CD4-positive, alpha-beta memory T cell (primary cell): ENCODE measurements at places on chromosomes 5 and 9. TPM values are rescaled to one million over a fixed set of nuclear protein-coding genes. Genes with fewer than 3 reads are reported as not detected.

AKNA gene
- total RNA-seq: 374 TPM

DNA sequence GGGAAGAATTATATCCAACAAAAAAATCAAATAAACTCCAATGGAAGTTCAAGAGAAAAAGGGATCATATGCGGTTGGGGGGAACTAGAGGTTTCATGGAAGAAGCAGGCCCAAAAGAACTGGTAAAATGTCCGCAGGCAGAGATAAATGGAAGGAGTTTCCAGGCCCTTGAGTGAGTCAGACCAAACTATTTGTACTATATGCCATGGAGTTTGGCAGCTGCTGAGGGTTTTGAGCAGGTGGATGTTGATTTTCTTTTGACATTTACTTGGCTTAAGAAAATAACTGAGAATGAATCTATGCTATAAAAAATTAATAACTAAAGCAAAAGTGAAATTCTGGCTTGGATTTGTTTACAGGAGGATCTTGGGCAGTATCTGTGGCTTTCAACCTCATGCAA, 33.7 kb downstream of the MINAR2 start:
- H3K4me1 ChIP-seq: no peaks in the 10 kb centered on the region
- DNase-seq: no peak
- H3K36me3 ChIP-seq: no peaks in the 10 kb centered on the region
- H3K27me3 ChIP-seq: no peaks in the 10 kb centered on the region

DNA sequence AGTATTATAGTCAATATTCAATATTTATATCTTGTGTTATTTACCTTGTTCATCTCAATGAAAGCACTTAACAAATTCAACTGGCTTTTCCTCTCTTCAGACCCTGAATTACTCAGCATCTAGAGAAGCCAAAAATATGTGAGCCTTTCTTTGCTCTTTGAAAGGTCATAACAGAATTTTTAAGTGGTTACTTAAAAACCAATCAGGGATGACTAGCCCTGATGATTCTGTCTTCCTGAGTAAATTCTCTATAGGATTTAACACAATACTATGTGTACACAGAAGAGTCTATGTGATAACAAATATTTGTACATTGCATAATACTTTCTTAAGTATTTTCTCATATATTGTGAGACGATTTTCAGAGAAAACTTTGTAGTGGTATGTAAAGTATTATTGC, 546.3 kb downstream of the MAT2B start:
- no peak overlapping the region for H3K27ac ChIP-seq
- no peak for DNase-seq
- no peaks in the 10 kb centered on the region for H3K27me3 ChIP-seq
- no peaks in the 10 kb centered on the region for H3K36me3 ChIP-seq
- H3K4me1 ChIP-seq: no peaks in the 10 kb centered on the region

DNA sequence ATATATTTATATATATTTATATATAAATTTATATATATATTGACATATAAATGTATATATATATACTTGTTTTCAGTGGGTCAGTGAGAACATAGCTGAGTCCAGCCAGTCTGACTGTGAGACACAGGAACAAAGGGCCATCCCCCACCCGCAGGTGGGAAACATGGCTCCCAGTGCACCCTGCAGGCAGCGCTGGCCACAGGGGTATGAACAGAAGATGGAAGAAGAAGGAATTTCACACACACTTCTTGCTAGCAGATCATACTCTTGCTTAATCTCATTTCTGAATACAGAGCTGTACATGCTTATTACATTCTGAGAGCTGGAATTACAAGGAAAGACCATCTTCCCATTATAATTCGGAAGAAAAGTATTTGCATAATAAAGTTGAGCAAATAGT, 595.4 kb downstream of the IRX1 start:
- H3K36me3 ChIP-seq: no peaks in the 10 kb centered on the region
- no peaks in the 10 kb centered on the region for H3K4me1 ChIP-seq
- H3K27me3 ChIP-seq: no peaks in the 10 kb centered on the region
- H3K4me3 ChIP-seq: no peak overlapping the region
- H3K27ac ChIP-seq: no peak overlapping the region

DNA sequence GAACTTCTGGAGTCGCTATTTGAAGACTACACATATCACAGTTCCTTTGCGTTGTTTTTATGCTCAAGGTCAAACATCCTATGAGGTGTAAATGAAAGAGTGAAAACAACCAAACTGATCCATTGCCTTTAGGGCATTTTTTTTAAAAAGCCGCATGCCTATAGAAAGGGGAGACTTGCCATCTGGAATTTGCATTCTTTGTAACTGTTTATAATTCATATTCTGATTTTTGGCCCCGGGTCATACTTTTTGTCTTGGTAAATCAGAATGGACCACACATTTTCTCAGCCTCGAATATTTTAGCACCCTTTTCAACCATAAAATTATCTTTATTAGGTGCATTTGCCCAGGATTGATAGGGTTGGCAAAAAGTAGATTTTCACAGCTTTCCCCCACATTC, 188.0 kb downstream of the GOLPH3 start:
- H3K4me3 ChIP-seq: no peak overlapping the region
- no peaks in the 10 kb centered on the region for H3K36me3 ChIP-seq
- no peaks in the 10 kb centered on the region for H3K4me1 ChIP-seq
- H3K27me3 ChIP-seq: no peaks in the 10 kb centered on the region
- no peak overlapping the region for H3K27ac ChIP-seq

GRCh38 chr9:76530458-76531110, 71.6 kb downstream of the GCNT1 start:
- no peak overlapping the region for H3K27ac ChIP-seq
- no peaks in the 10 kb centered on the region for H3K36me3 ChIP-seq
- H3K4me3 ChIP-seq: no peak overlapping the region
- DNase-seq: no peak

DNA sequence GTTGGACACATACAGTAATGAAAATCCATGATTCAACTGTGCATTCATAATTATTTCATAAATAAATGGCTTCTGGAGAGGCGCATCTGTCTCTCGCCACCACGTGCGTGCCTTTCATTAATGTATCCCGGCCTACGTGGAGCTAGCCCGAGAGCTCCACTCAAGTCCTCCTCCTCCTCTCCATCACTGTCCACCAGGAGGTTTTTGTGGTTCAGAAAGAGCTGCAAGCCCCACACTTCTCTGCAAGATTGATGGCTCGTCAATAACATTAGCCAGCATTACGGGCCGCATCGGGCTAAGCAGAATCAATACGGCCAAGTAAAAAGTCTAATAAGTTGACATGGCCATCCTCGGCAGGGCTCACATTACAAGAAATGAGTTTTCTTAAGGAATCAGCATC, 499.8 kb downstream of the BNC2 start:
- H3K27ac ChIP-seq: no peak overlapping the region
- H3K36me3 ChIP-seq: no peaks in the 10 kb centered on the region
- H3K27me3 ChIP-seq: no peaks in the 10 kb centered on the region
- H3K4me3 ChIP-seq: no peak overlapping the region

DNA sequence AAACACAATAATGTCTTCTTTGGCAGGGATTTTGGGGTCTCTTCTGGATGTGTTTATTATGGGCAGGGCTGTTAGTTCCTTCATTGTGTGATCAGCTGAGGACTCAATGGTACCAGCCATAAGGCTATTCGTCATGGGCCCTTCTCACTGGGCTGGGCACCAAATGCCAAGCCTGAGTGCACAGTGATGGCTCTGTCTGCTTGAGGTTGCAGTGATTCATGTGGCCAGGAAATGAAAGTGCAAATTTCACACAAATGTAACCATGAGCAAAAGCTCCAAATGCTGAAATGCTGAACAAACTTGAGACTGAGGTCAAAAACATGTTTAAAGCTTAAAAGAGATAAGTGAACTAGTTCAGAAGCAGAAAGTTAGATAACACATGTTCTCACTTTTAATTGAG, 191.0 kb downstream of the TARS1 start:
- no peaks in the 10 kb centered on the region for H3K27me3 ChIP-seq
- no peak for DNase-seq
- H3K4me1 ChIP-seq: no peaks in the 10 kb centered on the region
- H3K4me3 ChIP-seq: no peak overlapping the region
- H3K36me3 ChIP-seq: no peaks in the 10 kb centered on the region

GFRA3 gene
- total RNA-seq: not detected

KCNMB1 gene
- not detected for total RNA-seq

DNA sequence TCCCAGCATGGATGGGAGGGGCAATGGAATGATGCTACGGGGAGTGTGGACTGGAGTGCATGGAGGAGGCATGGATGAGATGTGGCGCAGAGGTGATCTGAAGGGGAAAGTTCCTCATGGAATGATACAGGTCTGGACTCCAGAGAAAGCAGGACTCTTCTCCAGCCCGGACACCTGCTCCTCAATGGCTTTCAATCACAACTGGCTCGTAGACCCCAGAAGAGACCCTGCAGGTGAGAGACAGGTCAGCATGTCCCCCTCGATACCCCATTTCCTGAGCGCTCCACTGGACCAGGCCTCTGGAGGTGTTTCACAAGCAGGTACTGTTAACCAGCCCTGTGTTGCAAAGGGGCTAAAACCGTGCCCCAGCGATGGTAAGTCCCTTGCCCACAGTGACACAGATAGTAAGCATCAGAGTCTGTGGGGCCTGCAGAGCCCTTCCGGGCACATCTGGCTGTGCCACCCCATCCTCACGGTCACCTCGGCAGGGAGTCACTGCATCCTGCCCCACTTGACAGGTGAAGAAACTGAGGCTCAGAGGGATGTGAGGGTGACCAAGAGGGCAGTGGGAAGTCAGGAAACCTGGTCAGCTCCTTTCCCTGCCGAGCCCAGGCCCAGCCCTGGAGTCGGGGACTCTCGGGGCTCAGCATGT, 5.5 kb upstream of the DPM2 start:
- no peak overlapping the region for H3K27ac ChIP-seq
- no peak overlapping the region for H3K4me3 ChIP-seq
- no peaks in the 10 kb centered on the region for H3K27me3 ChIP-seq
- peaks cover 73% of the 10 kb centered on the region for H3K36me3 ChIP-seq
- H3K4me1 ChIP-seq: peaks cover 31% of the 10 kb centered on the region

DNA sequence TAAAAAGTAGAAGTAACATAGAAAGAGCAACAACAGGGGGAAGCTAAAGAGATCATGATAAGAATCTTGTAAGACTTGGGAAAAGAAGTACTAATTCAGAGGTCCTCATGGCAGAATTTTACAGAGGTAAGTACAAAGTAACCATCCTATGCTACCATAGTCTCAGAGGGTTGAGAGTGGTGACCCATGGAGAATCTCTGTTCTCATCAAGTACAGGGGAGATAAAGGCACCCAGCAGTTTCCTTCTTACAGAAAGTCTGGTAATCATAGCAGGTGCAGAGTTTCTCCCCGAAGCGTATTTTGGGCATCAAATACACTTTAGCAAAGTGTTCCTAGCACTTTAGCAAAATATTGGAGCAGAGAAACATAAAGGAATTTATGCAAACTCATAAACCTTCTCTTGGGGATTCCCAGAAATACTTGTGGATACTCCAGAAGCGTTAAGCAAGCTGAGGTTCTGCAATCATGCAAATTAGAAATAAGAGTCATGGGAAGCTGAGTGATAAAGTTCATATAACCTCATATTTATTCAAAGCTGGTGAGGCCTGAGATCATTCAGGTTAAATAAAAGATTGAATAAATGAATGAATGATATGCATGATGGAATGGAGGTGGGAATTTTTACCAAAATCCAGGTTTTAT, 101.0 kb upstream of the SMC2 start:
- no peak overlapping the region for H3K4me3 ChIP-seq
- no peak for DNase-seq
- H3K27me3 ChIP-seq: no peaks in the 10 kb centered on the region

IFNE gene
- total RNA-seq: not detected

GRCh38 chr5:31036411-31036810, 157.1 kb upstream of the CDH6 start:
- H3K36me3 ChIP-seq: no peaks in the 10 kb centered on the region
- H3K4me3 ChIP-seq: no peak overlapping the region
- DNase-seq: no peak
- no peak overlapping the region for H3K27ac ChIP-seq
- H3K4me1 ChIP-seq: no peaks in the 10 kb centered on the region
- no peaks in the 10 kb centered on the region for H3K27me3 ChIP-seq

GRCh38 chr9:137520614-137521404, 29.4 kb downstream of the PNPLA7 start:
- no peaks in the 10 kb centered on the region for H3K4me1 ChIP-seq
- H3K36me3 ChIP-seq: no peaks in the 10 kb centered on the region
- no peaks in the 10 kb centered on the region for H3K27me3 ChIP-seq
- no peak for DNase-seq

RMI1 gene
- total RNA-seq: 7.3 TPM

DAPK1 gene
- 2.2 TPM for total RNA-seq

CCL19 gene
- total RNA-seq: not detected

- no peaks in the 10 kb centered on the region for H3K27me3 ChIP-seq
- H3K4me1 ChIP-seq: peaks cover 35% of the 10 kb centered on the region
- no peak for DNase-seq
- H3K4me3 ChIP-seq: no peak overlapping the region
- no peaks in the 10 kb centered on the region for H3K36me3 ChIP-seq
- H3K27ac ChIP-seq: no peak overlapping the region
Observed at GRCh38 chr5:151742870-151743294, 15.5 kb downstream of the ATOX1 start.

TLE1 gene
- total RNA-seq: 0.89 TPM

- no peak overlapping the region for H3K27ac ChIP-seq
- DNase-seq: no peak
- H3K36me3 ChIP-seq: no peaks in the 10 kb centered on the region
- no peaks in the 10 kb centered on the region for H3K27me3 ChIP-seq
Observed at GRCh38 chr9:69444021-69444420, 119.0 kb downstream of the ENTREP1 start.

DNA sequence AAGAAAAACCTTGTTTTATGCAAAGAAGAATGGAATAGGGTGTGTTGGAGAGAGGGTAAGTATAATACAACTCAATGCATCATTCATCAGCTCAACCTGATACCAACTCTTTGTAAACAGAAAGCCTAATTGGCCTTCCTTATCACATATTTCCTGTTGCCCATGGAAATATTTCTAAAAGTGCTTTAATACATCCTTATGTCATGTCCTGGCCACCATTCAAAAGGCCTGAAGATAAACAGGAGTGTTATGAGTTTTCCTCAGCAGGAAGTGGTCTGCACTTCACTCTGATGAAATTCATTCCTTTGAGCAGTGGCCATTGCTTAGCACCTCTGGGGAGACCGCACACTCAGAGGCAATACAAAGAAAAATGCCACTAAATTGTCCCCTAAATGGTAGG, 511.2 kb downstream of the SEMA5A start:
- DNase-seq: no peak
- H3K36me3 ChIP-seq: no peaks in the 10 kb centered on the region
- H3K27ac ChIP-seq: no peak overlapping the region
- H3K27me3 ChIP-seq: no peaks in the 10 kb centered on the region
- H3K4me3 ChIP-seq: no peak overlapping the region

DNA sequence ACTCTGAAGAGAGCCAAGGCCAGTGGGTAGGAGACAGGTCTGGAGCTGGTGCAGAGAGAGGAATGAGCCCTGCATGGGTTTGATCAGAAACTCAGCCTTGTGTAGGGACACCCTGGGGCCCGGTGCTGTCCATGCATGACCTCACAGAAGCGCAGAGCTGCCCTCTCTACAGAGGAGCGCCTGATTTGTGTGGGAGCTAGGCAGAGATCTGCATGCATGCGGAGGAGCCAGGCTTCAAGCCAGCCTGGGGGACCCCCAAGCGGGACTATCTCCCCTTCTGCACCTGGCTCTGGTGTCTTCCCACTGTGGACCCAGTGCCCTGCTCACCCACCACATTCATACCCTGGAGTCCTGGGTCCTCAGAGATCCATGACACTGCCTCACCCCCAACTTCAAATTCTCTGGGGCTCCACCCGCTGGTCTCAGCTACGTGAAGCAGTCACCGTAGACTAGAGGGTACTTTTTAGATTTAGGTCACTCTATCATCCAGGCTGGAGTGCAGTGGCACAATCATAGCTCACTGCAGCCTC, 2.6 kb upstream of the LCN2 start:
- H3K36me3 ChIP-seq: no peaks in the 10 kb centered on the region
- no peak overlapping the region for H3K27ac ChIP-seq
- H3K4me1 ChIP-seq: peaks cover 18% of the 10 kb centered on the region
- DNase-seq: no peak
- no peaks in the 10 kb centered on the region for H3K27me3 ChIP-seq

SNX24 gene
- 7.2 TPM for total RNA-seq

TLX3 gene
- total RNA-seq: not detected
